ENCODE measurements at places on chromosomes 12 and 14. TPM values are rescaled to one million over a fixed set of nuclear protein-coding genes. Genes with fewer than 3 reads are reported as not detected.

DNA sequence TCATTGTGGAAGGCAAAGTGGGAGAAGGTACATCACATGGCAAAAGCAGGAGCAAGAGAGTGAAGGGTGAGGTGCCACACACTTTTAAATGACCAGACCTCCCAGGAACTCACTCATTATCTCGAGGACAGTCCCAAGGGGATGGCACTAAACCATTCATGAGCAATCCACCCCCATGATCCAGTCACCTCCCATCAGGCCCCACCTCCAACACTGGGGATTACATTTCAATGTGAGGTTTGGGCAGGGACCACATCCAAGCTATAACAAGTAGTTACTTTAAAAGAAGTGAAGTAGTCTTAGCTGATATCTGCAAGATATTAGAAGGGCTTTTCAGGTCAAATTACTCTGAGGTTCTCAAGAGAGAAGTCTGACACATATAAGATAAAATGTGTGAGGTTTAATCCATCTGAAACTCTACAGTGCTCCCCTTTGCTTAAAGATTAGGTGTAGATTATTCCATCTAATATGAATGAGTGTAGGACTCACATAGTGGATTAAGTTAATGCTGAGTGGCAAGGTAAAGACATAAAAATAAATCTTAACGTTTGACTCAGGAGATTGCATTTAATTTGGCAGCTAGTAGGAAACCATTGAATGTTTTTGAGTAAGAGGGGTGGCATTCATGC lies 130.8 kb downstream of the TMX1 start:
- no peak for DNase-seq

- no peak for DNase-seq
Measured at GRCh38 chr12:41510470-41510869, 322.4 kb downstream of the PDZRN4 start.

DNA sequence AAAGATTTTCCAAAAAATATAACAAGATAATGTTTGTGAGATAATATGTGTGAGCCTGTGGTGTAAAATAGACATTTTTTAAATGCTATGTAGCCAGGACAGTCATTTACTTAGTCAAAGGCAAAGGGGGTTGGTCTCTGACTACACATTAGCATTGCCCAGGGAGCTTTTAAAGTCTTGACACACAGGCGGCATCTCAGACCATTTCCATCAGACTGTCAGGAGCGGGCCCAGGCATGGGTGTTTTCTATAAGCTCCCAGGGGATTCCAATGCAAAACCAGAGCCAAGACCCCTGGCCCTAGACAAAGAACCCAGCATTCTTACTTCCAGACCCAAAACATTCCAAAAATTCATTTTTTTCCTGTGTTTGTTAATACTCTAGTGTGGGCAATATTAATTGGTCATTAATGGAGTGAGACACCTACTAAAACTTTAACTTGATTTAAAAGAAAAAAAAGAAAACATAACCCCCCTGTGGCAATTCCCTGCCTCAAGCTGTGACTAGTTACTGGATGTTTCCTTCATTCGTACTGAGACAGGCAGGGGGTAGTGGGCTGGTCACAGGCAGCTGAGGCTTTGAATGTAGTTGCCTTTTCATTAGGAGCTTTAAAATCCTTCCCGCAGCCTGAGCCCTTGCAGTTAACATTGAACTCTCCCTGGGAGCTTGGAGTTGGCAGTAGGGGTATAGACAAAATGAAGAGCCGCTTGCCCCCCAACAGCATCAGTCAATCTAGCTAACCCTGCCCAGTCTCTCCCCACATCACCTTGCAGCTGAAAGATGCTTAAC lies 103.7 kb downstream of the CMKLR1 start:
- DNase-seq, result no peak

The SLCO1A2 gene
- polyA plus RNA-seq, result 0.07 TPM

DNA sequence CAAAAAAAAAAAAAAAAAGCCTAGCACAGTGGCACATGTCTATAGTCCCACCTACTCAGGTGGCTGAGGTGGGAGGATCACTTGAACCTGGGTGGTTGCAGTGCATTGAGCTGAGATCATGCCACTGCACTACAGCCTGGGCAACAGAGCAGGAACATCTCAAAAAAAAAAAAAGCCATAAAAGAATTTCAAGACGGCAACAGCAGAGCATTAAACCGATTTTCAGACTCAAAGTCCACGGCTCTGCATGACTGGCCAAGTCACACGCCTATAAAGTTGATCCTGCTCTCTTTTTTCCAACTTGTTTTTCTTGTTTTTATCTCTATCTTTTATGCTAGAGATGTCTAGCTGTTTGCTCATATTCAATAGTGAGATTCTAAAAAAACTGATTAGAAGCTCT lies 45.3 kb downstream of the FBXO34 start:
- DNase-seq, result no peak

The G2E3 gene
- polyA plus RNA-seq, result 8.7 TPM

The SCARB1 gene
- polyA plus RNA-seq, result 16.7 TPM

GRCh38 chr12:21323736-21324135 lies 11.0 kb downstream of the SLCO1A2 start:
- DNase-seq, result no peak

GRCh38 chr12:9667403-9668160 lies 1.9 kb upstream of the CLEC2D start:
- no peak for DNase-seq

DNA sequence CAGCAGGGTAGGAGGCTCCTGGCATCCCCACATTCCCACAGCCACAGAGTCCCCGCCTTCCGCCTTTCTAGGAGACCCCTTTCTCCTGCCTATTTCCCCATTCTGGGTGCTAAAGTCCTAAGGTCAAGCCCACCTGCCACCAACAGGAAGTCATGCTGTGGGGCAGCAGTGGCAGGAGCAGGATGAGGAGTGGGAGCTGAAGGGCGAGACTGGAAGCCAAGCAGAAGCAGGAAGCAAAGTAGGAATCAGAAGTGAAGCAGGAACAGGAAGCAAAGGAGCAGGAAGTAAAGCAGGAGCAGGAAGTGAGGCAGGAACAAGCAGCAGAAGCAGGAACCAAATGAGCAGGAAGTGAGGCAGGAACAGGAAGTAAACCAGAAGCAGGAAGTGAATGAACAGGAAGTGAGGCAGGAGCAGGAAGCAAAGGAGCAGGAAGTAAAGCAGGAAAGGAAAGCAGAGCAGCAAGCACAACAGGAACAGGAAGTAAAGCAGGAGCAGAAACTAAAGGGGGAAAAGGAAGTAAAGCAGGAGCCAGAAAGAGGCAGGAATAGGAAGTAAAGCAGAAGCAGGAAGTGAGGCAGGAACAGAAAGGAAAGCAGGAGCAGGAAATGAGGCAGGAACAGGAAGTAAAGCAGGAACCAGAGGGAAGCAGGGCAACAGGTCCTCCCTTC lies 38.3 kb upstream of the RIMBP2 start:
- no peak for DNase-seq

DNA sequence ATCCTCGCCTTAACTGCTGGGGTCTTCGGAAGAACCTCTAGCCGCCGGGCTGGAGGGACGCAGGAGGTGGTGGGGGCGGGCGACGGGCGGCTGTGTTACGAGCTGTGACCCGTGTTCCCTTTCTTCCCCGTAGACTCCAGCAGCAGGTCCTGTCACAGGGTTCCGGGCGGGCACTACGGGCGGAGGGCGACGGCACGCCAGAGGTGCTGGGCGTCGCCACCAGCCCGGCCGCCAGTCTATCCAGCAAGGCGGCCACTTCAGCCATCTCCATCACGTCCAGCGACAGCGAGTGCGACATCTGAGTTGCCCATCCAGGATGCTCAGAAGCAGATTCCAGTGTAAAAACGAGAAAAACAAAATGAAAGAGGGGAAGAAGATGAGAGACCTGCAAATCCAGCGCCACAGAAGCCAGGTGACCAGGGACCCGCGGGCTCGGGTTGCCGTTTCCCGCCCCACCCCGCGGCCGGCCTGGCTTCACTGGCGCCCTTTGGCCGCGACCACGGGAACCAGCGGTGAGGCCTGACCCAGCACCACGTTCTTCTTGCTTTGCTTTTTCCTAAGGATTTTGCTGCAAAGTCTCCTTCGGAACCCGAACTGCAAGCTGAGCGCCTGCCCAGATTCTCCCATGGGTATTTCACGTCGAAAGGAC lies 2.1 kb downstream of the SIX6 start:
- no peak for DNase-seq

The TEAD4 gene
- 15.1 TPM for polyA plus RNA-seq

DNA sequence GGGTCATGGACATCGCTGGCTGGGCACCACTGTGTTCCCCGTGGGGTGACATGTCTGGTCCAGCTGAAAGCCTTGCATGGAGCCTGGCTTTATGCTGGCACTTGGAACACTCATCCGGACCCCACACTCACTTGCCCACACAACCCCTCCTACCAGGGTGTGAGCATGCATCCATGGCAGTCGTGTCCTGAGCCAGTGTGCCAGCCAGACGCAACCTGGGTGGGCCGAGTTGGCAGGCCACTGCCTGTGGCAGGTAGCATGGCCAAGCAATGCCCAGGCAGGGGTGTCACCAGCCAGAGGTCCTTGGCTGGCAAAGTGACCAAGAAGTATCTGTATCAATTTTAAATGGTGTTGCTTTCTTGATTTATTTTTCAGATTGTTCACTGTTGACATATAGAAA lies 141.7 kb downstream of the CCDC59 start:
- DNase-seq, result no peak

The MYH7 gene
- 0.46 TPM for polyA plus RNA-seq

The IGF1 gene
- 5.7 TPM for polyA plus RNA-seq

The RERGL gene
- 17.0 TPM for polyA plus RNA-seq

- no peak for DNase-seq
Measured at GRCh38 chr12:85309125-85309566, 29.1 kb downstream of the ALX1 start.

- DNase-seq, result no peak
Measured at GRCh38 chr14:64554556-64554955, 4.8 kb downstream of the PPP1R36 start.

DNA sequence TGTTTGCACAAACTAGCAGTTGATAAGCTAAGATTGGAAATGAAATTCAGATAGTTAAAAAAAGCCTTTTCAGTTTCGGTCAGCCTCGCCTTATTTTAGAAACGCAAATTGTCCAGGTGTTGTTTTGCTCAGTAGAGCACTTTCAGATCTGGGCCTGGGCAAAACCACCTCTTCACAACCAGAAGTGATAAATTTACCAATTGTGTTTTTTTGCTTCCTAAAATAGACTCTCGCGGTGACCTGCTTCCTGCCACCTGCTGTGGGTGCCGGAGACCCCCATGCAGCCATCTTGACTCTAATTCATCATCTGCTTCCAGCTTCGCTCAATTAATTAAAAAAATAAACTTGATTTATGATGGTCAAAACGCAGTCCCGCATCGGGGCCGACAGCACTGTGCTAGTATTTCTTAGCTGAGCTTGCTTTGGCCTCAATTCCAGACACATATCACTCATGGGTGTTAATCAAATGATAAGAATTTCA lies 335.6 kb downstream of the TMEM121 start:
- peak; percentile 67 for DNase-seq

Measured in thymus (tissue), 14 donors.